NCI-H1436 (cell line): ENCODE measurements at places on chromosomes 1 and 21.

DNA sequence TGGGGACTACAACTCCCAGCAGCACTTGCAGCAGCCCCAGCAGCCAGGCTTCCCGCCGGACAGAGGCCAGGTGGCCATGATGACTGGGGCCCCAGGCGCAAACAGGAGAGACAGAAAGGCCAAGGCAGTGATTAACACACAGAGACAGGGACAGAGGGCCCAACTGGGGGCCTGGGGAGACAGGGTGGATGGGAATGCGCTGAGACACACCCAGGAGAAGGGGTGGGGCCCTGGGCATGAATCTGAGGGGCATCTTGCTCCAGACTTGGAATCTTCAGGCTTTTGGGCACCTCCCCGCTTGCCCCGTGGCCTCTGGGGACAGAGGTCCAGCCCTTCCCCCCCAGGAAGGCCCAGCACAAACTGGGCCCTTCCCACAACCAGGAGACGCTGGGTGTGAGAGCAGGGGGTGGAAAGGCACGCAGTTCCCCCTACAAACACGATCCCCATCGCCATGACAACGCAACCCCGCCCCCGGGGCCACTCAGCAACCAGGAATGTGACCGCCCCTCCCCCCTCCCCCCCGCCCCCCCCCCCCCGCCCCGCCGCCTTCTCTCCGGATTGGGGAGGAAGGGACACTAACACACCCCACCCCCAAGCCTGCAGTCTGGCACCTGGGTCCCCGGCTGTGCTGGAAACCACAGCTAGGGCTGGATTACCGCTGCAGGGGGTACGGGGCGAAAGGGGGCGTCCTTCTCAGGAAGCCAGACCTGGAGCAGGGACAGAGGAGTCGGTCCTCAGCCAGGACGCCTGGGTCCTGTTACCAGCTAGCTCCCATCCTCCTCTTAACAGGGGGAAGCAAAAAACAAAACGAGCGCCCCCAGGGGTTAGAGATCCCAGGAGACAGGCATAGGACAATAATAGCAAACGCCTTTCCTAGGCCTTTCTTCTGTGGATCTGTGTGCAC lies 4.5 kb downstream of the HDGF start:
- peak; percentile 69 for DNase-seq

DNA sequence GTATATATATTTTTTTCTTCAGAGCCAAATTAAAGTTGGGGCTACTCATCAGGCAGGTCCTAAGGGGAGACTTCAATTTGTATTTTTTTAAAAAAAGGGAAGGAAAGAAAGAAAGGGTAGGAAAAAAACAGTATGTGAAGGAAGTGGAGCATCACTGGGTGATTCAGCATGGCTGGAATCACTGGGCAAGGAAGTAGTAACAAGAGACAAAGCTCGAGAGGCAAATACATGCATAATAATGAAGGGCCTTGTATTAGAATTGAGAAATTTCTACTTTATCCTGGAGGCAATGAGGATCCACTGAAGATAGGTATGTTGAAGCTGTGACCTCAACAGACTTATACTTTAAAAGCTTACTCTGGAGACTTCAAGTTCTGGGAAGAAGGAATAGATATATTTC lies 184.4 kb downstream of the COQ8A start:
- DNase-seq = no peak

GRCh38 chr21:34630536-34631143 lies 15.7 kb upstream of the RCAN1 start:
- DNase-seq = peak; percentile 50

DNA sequence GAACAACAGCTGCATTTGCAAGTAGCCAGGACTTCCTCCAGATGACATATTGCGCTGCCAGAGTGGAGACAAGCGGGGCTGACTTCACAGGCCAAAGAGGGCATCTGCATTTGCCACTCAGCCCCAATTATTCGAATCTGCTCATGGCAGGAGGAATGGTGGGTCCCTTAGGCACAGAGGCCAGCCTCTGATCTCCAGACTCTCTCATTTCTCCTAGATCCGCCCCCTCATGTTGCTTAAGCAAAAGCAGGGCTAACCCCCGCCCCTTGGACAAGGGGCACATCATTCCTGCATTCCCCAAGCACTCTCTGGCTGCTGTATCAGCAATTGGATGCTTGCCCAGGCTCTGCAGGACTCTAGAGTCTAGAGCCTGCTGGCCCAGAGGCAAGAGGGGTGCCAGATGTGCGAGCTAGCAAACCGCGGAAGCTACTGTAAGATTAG lies 262.4 kb downstream of the ST6GALNAC3 start:
- no peak for DNase-seq

DNA sequence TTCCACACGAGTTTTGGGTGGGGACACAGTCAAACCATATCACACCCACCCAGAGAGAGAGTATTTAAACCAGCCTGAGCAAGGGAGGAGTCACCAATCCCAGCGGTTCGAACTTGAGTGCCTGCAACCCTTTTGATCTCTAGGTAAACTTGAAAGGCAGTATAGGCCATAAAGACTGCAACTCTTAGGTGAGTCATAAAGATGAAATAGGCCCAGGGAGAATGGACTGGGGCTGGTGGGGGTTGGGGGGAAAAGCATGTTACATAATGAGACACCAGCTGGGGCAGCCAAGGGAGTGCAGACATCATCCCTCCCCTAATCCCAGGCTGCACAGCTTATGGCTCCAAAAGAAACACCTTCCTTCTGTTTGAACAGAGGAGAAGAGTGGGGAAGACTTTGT lies 99.8 kb upstream of the LHX8 start:
- no peak for DNase-seq
